ENCODE measurements at places on chromosomes 3 and 15.
A peak's percentile ranks its signal among the peaks of the same experiment; 100 is the strongest.

DNA sequence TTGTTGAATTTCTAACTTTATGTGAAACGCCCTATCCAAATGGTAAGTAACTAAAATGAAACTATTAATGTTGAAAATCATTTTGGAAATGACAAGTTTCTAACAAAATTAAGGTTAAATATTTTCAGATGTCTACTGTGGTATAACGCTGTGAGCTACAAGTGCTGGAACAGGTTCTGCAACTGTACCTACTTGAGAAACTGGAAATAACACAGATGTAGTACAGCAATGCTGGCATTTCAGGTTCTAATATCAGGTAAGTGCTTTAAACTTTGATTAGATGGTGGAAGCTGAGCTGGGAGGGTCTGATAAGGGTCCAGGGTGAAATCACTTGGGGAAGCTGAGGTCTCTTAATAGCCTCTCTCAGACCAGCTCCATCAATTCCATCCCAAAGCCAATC is 315.1 kb downstream of the STXBP5L start:
- no peak for DNase-seq

GRCh38 chr15:71632576-71633195 is 177.7 kb upstream of the NR2E3 start:
- no peak for DNase-seq

DNA sequence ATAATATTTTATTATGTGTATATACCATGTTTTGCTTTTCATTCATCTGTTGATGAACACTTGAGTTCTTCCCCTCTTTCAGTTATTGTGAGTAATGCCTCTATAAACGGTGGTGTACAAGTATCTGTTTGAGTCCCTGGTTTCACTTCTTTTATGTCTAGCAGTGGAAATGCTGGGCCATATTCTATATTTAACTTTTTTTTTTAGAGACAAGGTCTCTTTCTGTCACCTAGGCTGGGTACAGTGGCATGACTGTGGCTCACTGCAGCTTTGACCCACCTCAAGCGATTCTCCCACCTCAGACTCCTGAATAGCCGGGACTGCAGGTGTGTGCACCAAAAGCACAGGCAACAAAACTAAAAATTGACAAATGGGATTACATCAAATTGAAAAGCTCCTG is 19.9 kb downstream of the GOLM2 start:
- no peak for DNase-seq

DNA sequence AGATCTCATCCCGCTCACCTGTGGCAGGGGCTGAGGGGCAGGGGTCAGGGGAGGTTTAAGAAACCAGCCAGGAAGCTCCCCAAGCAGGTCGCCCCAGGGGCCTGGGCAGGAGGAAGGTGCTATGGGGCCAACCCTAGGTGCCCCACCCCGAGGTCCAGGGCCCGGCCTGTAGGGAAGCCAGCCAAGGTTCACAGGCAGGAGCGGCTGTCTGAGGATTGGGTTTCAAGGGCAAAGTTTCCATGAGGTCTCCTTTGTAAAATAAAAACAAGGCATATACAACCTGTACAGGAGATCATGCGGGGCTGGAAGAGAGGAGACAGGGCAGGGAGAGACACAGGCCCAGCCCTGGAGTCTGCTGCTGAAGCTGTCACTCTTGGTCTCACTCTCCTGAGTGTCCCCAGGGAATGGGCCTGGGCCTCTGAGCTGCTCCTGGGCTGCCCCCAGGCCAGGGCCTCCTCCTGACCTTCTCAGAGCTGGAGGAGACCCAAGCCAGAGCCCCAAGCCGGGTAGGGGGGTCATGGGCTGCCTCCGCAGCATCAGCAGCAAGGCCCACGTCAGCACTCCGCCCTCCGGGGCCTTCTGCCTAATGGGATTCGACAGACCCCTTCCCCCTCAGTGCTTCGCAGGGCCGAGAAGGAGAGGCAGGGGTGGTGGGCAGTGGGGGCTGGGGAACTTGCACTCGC is 5.5 kb downstream of the CPLX3 start:
- no peak for DNase-seq

GRCh38 chr3:132228923-132229322 is 88.3 kb upstream of the ACP3 start:
- DNase-seq = no peak

DNA sequence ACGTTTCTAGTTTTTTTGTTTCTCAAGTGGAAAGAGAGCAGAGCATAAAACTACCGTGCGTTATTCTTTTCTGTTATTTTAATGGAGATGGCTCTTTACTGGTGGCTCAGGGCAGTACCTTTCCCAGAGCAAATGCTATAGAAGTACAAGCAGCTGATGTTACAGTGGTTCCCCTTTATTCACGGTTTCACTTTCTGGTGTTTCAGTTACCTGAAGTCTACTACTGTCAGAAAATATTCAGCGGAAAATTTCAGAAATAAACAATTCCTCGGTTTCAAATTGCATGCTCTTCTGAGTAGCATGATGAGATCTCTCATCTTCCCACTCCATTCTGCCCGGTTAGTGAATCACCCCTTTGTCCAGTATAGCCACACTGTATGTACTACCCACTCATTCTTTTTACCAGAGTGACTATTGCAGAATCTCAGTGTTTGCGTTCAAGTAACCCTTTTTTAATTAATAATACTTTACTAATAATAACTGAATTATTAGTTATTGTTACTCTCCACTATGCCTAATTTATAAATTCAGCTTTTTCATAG is 597.5 kb upstream of the ROBO2 start:
- DNase-seq = no peak

DNA sequence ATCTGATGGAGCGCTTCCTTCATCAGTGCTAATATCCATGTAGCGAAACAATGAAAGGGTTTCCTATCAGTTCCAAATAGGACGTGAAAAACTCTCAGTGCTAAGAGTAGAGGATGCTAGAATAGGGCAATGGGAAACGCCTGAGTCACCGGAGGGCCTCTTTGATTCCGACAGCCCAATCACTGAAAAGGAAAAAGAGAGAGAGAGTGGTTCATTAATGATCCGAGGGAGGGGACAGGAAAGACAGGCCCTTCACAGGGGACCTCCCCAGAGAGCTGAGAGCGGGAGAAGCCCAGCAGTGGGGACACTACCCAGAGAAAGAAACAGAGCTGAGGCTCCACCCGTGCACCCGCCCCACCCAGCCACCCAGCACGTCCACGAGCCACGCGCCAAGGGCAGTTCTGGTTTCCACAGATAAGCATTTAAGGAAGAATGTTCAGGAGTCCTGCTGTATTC is 76.9 kb downstream of the RPN1 start:
- no peak for DNase-seq

- DNase-seq = no peak
Observed at GRCh38 chr15:69926006-69926405, 171.7 kb downstream of the TLE3 start.

DNA sequence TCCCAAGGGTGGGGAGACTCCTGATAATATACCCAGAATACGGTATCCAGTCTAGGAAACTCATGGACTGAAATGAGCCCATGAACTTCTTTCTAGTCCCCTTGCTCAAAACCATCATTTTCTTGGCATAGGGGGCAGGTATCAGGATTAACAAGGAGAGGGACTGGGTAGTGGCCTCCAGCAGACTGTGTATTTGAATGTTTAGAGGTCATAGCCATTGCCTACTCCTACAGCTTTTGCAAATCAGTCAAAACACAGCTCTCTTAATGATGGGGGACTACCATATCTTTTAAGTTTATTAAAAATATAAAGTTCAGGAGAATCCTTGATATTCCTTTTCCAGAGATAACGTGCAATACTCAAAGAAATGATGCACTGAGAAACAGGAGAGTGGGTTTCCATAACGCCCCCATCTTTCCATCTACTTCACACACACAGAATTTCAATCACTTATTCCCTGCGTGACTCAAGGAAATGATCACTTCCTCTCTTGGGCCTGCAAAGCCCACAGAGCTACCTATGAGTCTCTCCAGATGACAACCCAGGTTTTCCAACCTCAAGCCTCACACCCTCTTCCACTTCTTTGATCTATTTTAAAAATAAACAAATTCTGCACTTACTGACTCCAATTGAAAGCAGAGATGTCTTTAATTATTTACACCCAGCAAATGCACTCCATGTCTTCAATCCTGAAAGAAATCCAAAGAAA is 584.0 kb upstream of the LMCD1 start:
- DNase-seq = no peak

GRCh38 chr15:92903631-92903965 is 3.5 kb downstream of the CHD2 start:
- no peak for DNase-seq

- DNase-seq = peak; percentile 81
Observed at GRCh38 chr15:101320501-101321052, 25.5 kb upstream of the SNRPA1 start.

DNA sequence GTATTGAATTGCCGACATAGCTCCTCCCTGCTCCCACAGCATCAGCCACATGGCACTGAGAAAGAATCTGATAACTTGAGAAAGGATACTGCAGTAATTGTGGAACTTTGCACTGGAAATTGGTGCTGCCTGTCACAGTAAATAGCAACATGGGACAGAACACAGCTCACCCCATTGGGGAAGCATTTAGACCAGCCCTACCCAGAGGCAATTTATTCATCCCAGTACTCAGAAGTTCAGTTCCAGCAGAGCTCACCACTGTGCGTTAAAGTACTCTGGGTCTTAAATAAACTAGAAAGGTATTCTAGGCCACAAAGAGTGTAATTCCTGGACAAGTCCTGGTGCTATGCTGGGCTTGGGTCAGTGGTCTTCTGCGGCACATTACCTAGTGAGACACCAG is 347.1 kb downstream of the PYDC2 start:
- DNase-seq = no peak

DNA sequence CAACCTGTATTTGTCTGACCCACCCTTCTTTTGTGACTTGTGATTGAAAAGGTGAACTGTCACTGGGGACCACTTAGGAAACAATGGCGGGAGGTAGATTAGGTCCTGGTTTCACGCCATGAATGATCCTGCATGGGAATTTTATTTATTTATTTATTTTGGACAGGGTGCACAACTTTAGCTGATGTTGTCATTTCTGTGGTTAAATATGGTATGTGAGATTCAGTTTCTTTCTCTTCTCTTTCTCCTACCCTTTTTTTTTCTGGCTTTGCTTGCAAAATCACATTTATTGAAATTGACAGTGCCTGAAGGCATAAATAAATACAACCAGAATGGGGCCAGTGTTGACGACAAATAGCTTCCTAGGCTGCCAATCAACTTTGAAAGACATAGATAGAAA is 18.0 kb upstream of the HTR3E start:
- no peak for DNase-seq

GRCh38 chr3:118128886-118129285 is 905.8 kb downstream of the IGSF11 start:
- no peak for DNase-seq

DNA sequence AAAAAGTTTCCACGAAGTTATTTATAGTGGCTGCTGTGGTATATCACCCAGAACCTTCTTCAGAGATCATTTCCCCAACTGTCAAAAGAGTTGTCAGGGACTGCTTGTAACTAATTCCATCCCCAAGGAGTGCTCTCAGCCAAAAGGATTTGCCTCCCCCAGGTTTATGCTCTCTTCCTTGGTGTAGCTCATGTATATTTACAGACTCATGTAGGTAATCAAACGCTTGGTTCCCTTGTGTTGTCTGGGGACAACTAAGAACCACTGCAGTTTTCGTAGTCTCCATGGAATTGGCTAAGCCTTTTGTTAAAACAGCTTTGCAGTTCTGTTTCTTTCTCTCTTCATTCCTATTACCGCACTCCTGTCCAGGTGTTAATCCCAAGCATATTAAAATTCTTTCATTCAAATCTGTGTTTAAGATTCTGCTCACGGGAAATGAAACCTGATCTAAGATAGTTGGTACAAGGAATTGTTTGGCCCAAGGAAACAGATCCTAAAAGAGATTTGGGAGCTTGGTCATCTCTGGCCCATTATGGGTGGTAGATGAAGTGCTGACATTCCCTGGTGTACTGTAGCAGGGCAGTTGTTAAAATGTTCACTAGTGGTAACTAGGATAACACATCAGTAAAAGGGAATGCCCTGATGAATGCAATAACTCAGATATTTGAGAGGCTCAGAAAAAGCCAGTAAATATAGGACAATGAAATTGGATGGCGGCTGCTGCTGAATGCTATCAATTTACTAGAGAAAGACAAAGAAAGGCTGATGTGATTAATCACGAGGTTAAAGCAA is 361.3 kb upstream of the GBE1 start:
- no peak for DNase-seq

- DNase-seq = no peak
Observed at GRCh38 chr3:128767094-128767750, 41.2 kb downstream of the RAB7A start.

- DNase-seq = no peak
Observed at GRCh38 chr3:112579232-112579631, 17.4 kb downstream of the SLC35A5 start.

- no peak for DNase-seq
Observed at GRCh38 chr3:154224866-154225265, 99.4 kb downstream of the DHX36 start.

DNA sequence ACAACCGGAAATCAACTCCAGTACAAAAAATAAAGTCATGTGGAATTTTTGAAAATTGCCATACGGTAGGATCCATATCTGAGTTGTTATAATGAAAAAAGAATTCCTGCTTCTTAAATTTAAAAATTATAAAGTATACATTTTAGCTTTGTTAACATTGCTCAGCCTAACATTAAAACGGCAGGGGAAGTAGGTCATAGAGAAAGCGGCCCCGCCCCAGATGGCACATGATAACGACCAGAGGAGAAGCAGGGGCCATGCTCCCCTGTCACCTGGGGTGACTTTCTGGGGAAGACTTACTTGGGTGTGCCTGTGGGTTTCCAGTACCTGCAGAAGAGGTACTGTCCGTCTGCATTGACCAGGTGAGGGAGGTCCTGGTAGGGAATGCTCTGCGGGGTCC is 921 bp downstream of the MGLL start:
- no peak for DNase-seq

DNA sequence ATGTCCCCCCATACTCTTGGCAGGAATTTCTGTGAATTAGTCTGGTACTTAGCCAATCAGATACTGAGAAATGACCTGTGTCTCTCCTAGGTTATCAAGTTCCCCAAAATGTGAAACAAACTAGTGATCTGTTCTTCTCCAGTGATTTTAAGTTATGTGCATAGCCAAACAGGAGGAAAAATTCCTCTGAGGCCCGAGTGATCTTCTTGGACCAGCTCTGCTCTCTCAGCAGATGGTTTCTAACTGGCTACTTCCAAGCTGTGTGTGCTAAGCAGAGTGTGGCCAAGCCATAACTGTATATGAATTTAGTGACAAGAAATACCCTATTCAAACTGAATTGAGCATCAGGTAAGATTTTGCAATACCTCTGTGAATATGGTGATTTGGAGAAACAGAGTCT is 89.5 kb downstream of the GREM1 start:
- no peak for DNase-seq

DNA sequence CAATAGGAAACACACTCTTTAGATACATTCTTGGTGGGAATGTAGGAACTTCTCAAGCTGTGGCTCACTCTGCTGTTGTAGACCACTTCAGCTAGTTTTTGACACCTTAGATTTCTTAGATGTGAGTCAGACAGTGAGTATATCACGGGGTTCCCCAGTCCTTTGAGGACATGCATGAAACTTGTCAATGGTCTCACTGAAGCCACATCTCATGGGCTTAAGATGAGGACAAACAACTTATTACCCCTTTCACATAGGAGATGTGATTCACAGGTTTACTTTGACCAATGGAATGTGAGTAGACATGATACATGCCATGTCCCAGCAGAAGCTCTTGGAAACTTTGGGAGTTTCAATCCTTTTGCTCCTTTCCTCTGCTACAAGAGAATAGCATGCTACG is 325.5 kb downstream of the CHST2 start:
- DNase-seq = no peak

Data from naive thymus-derived CD8-positive, alpha-beta T cell (primary cell).